ENCODE measurements at places on chromosomes 6 and 20.
A peak's percentile ranks its signal among the peaks of the same experiment; 100 is the strongest.

DNA sequence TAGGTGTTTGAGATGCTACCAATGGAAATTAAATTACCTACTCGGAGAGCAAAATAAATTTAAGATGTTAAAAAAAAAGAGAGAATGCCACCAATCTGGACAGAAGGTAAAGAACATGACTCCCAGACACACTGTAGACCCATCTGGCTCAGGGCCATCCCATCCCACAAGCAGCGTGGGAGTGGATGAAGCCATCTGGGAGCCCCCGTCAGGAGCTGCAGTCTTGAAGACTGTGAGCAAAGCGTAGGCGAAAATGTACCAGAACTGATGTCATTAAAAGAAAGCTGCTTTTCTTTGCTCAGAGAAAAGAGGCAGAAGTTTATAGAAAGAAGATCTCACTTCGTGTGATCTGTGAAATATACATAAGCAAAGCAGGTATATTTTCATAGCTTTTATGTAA lies 815.7 kb downstream of the QKI start:
- no peak for DNase-seq

GRCh38 chr20:6029538-6029937 lies 24.3 kb downstream of the LRRN4 start:
- DNase-seq, result no peak

DNA sequence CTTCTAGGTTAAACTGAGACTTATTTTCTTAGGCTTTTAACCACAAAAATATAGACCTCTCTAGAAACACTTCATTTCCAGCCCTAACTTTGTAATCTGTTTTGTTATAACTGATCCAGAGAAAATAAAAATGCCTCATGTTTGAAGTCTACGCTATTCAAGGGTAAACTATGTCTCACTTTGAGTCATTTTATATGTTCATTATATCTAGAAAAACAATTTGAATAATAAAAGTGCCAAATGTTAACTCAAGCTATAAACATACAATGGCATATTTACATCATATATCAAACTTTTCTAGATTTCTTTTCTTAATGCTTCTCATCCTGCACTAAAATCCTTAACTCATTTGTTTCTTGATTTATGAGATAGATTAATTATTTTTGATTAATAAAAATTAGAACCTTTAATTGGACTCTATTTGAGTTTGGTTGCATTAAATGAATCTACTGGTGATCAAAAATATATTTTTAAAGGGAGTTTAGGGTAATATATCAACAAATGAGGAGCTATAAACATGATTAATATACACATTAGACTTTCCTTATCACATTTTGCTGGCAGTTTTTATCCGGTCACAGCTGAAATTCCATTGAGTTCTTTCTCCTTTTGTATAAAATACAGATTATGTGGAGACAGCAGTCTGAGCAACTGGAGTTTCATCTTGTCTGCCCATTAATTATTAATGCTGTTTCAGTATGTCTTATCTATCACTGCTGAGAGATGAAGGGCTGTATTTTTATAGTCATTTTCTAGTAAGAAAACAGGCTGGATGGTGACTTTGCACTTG lies 246.5 kb downstream of the TBX18 start:
- DNase-seq, result no peak

- DNase-seq, result no peak
These were observed 94.9 kb upstream of the CEP85L start for GRCh38 chr6:118746145-118746824.

GRCh38 chr6:24396824-24397223 lies 5.9 kb upstream of the MRS2 start:
- DNase-seq, result no peak

DNA sequence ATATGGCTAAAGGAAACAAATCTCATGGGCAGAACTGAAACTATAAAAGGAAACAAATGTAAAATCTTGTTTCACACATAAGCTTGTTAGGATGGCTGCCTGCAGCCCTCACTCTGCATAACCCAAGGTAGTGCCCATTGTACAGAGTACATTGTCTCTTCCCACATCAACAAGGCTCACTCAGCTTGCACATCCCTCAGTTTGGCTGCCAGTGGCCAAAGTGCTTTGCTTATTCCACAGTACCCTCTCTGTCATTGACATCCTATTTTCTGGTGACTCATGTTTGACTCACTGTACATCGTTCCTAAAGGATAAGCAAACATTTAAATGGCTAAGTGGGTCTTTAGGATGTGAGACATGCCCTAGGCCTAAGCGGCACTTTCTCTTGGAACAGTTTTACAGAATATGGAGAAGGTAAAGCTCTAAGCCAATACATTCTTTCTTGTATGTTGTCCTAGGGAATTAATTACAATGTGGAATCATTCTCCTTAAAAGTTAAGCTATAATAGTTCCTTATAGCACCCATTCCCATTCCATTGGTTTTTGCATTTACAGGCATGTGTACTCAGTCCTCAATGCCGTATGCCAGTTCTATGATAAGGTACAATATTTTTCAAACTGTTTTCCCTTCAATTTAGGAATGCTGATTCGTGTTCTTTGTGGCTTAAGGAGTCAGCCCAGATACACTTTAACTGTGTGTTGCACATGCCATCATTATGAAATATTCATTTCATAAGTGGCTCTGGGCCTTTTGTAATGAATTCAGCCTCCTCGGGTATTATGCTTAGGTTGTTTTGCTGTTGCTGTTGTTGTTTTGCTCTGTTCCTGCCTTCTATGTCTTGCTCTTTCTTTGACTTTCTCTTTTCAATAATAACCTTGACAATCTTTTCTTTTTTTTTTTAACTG lies 5.5 kb downstream of the ANKEF1 start:
- DNase-seq, result peak; percentile 32

Data from SHP77 (cell line).